Stimulated activated CD4-positive, alpha-beta T cell treated with anti-CD3 and anti-CD28 coated beads, TNF-alpha, amount 100 ng/mL, for 4 hours (primary cell): ENCODE measurements at places on chromosomes 4 and X.

DNA sequence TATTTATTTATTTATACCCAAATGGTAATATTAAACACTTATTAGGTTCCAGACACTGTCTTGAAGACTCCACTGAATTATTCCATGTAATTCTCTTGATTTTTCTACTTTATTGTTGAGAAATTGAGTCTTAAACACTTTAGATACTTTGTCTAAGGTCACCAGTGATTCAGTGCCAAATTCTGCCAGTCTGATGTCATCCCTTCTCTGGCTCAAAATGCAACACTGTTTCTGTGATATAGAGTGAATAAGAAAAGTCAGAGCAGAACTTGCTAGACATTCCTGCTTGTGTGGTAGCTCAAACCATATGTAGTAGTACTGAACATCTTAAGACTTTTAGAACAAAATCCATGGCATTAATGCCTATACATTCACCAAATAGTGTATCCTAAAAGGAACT lies 164.3 kb downstream of the GABRB1 start:
- DNase-seq: no peak

DNA sequence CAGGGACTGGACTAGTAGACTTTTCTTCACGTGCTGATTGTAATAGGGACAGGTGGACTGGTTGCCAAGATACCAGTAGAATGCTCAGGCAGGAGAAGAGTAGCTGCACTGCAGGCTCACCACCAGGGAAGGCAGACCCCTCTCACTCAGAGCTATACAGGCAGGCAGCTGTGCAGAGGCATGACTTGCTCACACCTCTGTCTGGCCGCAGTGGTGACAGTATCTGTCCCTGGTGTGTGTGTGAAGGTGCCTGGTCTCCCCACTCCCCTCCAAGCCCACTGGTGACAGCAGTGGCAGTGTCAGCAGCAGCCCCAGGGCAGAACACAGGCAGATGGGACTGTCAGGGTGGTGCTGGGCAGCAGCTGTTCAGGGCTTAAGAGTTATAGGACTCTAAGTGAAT lies 140.7 kb downstream of the RPS6KA6 start:
- no peak for DNase-seq

- no peak for DNase-seq
These were observed 129.8 kb downstream of the PPP3CA start for GRCh38 chr4:101217353-101218031.

- no peak for DNase-seq
These were observed 35.0 kb upstream of the CDKN2AIP start for GRCh38 chr4:183409483-183409882.

DNA sequence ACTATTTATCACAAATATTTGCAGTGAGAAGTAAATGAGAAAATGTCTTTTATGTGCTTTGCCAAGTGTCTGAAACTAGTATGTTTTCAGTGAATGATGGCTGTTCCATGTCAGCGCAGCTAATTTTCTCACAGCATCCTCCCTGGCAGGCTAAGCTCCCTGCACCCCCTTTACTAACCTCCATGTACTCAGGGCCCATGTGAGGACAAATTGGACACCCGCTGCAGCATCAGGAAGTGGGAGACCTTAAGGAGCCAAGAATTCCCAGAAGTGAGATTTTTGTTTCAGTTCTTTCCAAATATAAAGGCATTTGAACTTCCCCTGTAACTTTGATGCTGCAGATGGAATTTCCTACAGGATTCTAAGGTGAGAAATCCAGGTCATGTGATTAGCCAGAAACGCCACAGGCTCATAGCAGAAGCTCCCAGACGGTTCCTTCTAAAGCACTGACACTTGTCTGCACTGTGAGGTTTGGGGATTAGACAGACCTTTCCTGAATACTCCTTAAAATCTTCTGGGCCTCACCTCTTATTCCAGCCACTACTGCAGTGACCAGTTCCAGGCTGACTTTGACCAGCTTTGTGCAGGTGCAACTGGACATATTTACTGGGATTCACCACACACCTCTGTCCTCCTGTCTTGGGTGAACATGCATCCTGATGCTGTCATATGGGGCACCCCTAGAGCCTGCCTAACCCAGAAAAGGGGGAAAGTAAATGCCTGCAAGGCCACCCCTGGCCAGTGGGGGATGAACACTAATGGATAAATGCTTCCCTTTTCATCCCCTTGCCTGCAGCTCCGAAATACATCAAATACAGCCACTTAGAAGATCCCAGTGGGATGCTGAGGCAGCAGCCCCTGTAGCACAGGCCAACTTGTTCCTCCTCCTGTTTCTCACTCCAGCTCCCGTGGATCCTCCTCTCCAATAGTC lies 45.9 kb downstream of the LGI2 start:
- no peak for DNase-seq

DNA sequence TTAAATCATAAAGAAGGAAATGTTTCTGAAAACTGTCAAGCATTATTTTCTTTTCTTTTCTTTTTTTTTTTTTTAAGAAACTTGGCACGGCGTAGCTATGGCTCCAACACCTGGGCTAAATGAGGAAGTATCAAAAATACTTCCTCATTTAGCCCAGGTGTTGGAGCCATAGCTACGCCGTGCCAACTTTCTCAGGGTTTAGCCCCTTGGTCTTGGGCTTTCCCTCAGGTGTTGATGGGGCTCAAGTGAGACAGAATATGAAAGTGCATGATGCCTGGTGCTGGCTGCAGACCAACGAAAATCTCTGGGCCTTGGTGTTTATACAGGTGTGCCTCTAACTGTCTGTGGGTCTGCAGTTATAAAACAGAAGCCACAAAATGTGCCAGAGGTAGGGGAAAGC lies 132.7 kb downstream of the ARHGAP24 start:
- DNase-seq: no peak
